Renal cortical epithelial cell (primary cell): ENCODE measurements at places on chromosomes 16 and 17. TPM values are rescaled to one million over a fixed set of nuclear protein-coding genes. Genes with fewer than 3 reads are reported as not detected.

GRCh38 chr16:66182592-66182991, 183.9 kb upstream of the CDH5 start:
- no peak for DNase-seq

Gene TMEM92
- 0.87 and 2.3 TPM in 2 replicates for total RNA-seq

DNA sequence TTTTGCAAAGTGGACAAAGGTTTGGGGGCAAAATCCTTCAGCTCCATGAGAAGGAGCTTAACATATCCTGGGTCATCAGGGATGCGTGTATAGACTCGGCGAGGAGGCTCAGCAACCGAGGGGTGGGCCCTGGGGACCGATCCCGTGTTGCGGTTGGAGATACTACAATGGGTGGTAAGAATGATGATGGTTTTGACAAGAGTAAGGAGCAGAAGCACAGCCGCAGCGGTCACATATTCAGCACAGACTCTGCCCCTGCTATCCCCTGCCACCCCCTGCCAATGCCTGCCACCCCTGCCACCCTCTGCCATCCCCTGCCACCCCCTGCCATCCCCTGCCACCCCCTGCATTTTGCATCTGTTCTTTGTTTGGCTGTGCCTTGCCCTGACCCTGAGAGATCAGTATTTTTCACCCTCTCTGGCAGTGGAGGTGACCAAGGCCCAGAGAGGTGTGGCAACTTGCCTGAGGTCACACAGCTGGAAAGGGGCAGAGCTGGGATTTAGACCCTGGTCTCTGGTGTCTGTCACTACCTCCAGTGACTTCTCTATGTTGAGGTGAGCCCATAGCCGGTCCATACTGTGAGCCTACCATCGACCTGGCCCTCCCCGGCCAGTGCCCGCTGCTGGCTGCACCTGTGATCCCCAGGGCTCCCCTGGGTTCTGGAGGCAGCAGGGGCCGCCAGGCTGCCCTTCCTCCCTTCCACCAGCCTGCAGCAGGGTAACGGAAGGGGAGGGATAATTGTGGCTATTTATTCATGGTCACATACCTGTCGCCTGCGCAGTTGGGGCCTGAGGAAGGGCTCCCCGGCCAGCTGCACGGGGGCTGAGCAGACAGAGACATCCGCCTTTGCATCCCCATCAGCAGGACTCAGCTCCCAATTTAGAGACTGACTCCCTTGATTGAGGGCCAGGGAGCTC, 74.9 kb upstream of the CBX4 start:
- no peak for DNase-seq

DNA sequence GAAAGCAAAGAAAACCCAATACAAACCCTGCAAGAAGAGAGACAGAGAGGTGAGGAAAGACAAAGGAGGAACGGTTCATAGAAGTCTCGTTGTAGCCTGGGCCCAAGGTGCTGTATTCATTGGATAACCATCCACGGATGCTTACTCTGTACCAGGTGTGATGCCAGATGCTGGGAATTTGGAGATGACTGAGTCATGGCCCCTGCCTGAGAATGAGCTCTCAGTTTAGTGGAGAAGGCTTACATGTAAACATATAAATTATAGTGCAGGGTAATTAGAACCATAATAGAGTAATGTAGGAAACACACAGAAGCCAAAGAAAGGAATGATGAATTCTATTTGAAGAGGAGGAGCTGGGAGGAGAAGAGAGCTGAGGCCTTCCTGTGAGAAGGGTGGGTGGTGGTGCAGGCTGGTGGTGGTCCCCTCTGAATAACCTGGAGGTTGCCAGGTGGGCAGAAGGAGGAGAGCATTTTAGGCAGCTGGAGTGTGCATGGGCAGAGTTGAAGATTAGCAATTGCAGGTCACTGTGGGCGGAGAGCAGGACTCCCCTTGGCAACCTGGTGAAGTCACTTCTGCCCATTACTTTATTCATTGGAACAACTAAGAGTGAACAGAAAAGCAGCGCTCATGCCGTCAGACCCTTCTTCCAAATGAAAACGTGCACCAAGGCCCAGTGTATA, 7.7 kb upstream of the ZG16 start:
- DNase-seq = no peak

GRCh38 chr16:10968498-10968897, 24.1 kb downstream of the CLEC16A start:
- DNase-seq = no peak

GRCh38 chr16:81987121-81987520, 24.1 kb downstream of the SDR42E1 start:
- DNase-seq = no peak

Gene ZPBP2
- total RNA-seq = not detected in 2 replicates

Gene TTLL6
- 0.35 and 0.45 TPM in 2 replicates for total RNA-seq

DNA sequence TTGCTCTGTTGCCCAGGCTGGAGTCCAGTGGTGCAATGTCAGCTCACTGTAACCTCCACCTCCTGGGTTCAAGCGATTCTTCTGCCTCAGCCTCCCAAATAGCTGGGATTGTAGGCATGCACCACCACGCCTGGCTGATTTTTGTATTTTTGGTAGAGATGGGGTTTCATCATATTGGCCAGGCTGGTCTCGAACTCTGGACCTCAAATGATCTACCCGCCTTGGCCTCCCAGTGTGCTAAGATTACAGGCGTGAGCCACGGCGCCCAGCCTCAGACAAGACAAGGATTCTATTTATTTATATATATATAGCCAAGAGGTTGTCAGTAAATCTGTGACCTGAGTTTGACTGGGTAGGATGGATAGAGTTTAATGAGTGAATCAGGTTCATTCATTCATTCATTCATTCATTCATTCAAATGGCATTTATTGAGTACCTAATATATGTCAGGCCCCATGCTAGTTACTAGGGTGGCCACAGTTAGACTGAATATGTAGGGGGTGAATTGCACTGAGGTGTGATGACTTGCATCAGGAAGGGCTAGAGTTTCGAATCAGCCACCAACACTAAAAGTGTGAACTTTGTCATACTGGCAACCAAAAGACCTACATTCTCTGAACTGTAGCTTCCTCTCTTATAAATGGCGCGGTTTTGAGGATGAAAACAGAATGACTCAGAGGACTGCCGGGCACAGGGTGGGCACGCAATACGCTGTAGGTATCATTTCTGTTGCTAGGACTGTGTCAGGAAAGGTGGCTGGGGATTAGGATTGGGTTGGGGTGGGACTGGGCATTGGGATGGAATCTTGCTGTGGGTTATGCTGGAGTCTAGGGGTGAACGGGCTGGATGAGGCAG, 37.8 kb downstream of the ITGAE start:
- DNase-seq = no peak
